ENCODE measurements at places on chromosomes 2 and 18.

DNA sequence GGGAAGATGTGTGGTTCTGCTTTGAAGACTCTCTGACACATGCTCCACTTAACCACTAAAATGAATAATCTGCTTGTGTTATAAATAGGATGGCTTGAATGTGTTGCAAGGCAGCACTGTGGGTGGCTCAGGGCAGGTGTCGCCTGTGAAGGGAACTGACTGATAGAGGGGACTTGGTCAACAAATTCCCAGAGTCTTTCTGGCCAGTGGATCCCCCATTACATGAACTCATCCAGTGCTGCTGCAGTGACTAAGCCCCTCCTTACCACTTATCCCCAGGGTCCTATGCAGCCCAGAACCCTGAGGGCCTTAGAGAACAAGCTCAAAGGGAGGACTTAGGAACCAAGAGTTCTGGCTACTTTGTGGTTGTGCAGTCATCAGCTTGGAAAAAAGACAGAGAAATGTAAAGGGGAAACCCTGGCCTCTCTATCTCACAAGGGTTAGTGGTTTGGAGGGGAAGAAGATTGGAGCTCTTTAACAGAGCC lies 226.2 kb upstream of the TNP1 start:
- no peak for DNase-seq

DNA sequence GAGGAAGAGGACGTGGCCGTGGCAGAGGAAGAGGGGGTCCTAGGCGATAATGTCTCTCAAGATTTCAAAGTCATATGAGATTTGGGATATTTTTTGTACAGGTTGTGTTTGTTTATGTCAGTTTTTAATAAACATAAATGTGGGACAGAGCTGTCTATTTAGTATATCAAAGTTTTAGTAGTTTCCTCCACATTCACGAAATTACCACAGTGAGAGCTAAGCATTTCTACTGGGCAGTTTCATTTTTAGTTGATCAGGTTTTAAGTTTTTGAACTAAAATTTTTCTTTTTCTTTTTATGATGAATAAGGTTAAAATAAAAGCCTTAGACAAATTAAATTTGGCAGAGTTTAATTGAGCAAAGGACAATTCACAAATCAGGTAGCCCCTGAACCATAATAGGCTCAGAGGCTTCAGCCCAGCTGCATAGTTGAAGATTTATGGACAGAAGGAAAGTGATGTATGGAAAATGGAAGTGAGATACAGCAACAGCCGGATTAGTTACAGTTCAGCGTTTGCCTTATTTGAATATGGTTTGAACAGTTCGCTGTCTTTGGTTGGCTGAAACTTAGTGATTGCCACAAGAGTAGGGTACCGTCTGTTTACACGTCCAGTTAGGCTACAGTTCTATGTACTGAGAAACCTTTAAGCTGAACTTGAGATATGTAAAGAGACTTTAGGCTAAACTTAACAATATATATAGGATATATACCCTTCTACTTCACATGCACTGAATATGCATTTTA lies 17.1 kb downstream of the SNRPD1 start:
- no peak for DNase-seq

- no peak for DNase-seq
These were observed 19.4 kb downstream of the COL4A3 start for GRCh38 chr2:227183657-227184367.

GRCh38 chr2:47288864-47289263 lies 114.1 kb upstream of the MSH2 start:
- no peak for DNase-seq

- DNase-seq: no peak
These were observed 5.3 kb downstream of the SOS1 start for GRCh38 chr2:39115556-39115955.

- no peak for DNase-seq
These were observed 42.1 kb upstream of the GALR1 start for GRCh38 chr18:77207540-77207939.

DNA sequence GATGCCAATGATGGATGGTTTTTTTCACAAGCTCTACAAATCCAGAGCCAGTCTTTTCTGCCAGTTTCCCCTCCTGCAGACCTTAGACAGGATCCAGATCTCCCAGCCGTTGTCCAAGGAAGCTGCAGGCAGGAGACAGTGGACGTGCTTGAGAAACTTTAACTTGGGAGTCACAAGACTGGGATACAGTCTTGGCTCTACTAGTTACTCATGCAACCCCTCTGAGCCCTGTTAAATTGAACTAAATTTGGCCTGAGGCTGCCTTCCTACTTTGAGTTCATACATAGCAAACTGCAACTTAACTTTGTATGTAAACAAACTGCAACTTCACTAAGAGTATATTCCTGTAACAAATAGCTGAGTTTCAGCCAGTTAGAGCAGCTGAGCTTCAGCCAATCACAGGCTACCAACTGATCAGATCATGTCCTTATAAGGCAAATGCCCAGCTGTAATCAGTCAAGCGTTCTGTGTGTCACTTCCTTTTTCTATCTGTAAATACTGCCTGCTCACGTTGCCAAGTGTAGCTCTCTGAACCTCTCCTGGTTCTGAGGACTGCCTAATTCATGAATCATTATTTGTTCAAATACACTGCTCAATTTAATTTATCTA lies 140.9 kb downstream of the CAPN13 start:
- no peak for DNase-seq

- DNase-seq: peak; percentile 19
These were observed 50.8 kb upstream of the RASGRP3 start for GRCh38 chr2:33425586-33426031.

DNA sequence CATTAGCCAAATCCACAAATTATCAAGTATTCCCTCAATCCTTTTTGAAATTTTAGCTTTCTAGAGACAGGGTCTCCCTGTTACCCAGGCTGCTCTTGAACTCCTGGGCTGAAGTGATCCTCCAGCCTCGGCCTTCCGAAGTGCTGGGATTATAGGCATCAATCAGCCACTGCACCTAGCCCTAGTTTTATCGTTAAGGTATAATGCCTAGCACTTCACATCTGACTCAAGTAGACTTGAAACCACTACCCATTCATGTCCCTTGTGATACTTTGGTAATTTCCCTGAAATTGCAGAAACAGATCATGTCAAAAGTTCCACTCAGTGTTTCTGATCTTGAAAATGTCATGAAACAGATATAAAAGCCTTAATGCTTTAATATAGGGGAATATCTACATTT lies 26.3 kb downstream of the MEX3C start:
- DNase-seq: no peak

Measured in H54 (cell line).